ENCODE measurements at places on chromosomes 12 and 14.

DNA sequence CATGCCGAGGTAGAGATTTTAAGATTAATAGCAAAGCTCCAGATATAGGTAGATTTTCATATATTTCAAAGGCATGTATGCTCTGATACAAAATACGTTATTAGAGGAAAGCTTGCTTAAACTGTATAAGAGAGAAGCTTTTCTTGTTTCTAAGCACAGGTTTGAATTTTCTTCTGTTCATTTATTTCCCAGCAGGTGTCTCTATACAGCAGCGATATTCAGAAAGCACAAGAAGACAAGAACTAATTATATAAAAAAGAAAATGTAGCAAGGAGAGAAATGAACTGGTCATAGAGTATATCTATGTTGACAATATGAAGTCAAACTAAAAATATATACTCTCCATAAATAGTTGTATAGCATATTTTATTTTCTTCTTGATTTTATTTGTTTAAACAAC lies 307.4 kb upstream of the NOVA1 start:
- DNase-seq, result no peak

- no peak for DNase-seq
Measured at GRCh38 chr14:73437206-73437605, 21.1 kb downstream of the NUMB start.

DNA sequence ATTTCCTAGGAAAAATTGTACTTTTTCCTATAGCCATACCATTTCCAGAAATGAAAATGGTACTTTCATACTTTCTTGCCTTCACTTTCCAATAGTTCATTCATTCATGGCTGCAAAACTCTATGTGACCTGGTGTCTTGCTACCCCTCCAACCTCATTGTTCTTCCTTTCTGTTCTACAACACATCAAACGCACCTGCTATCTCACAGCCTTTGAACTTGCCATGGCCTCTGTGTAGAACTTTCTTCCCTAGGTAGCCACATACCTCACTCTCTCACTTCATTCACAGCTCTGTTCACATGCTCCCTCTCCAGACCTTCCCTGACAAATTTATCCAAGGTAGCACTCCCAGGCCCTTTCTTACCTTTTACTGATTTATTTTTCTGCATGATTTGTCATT lies 149.2 kb downstream of the DUSP6 start:
- no peak for DNase-seq

DNA sequence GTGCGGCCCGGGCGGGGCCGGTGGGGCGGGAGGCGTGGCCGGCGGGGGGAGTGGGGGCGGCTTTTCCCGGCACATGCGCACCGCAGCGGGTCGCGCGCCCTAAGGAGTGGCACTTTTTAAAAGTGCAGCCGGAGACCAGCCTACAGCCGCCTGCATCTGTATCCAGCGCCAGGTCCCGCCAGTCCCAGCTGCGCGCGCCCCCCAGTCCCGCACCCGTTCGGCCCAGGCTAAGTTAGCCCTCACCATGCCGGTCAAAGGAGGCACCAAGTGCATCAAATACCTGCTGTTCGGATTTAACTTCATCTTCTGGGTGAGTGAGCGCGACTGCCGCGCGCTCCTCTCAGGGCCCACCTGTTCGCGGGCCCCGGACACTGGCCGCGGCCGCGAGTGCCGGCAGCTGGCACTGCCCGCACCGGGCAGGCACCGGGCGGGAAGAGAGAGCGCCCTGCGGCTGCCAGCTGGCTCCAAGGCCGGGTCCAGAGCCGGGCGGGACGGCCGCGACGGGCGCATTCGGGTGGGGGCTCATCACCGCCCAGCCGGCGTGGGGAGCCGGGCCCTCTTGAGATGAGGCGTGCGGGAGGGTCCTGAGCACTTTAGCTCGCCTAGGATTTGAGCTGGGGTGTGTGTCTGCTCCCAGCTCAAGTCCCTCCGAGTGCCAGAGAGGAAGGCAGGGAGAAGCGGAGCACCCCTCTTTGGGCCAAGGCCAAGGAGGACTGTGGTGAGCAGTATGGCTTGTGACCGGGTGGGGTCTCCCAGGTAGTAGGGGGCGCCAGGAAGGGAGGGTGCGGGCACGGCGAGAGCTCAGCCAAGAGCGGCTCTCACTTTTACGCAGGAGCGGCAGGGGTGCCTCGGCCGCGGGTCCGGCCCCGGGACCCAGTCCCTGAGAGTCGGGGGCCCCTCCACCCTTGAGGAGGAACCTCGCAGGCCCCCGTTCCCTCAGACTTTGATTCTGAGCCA lies at the start of gene CD9:
CD9 (plus strand) TSS at position 145 of the 957 bp plus-strand sequence; CDS start at position 245, 100 bp downstream.
- peak; percentile 74 for DNase-seq

DNA sequence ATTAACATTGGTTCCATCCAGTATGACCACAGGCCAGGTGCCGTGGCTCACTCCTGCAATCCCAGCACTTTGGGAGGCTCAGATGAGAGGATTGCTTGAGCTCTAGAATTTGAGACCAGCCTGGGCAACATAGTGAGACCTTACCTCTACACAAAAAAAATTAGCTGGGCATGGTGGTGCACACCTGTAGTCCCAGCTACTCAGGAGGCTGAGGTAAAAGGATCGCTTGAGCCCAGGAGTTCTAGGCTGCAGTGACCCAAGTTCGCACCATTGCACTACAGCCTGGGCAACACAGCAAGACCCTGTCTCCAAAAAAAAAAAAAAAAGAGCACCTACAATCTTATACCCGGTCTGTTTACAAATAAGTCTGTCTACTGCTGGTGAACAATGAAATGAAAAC lies 9.9 kb downstream of the LTA4H start:
- no peak for DNase-seq

GRCh38 chr12:16984484-16984883 lies 378.5 kb upstream of the LMO3 start:
- no peak for DNase-seq

Measured in GM20000 (cell line).